NCI-H446 (cell line): ENCODE measurements at places on chromosomes 7 and 10.
A peak's percentile ranks its signal among the peaks of the same experiment; 100 is the strongest.

DNA sequence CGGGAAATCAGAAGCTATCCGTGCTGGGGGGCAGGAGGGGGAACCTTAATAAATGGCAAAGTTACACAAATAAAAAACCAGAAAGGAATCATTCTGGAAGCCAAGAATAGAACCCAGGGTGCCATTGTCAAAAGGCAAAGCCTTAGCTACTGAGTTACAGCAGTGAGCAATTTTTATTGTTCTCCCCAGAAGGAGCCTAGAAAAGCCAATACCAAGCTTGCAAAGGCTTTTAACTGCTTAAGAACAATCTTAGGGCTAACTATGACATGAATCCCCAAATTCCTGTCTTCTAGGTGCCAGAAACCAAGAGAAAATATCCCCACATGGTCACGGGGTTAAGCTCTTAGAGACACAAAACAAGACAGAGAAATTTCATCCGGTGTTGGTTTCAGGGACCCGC, 482.7 kb downstream of the CCSER2 start:
- no peak for DNase-seq

- DNase-seq, result no peak
Observed at GRCh38 chr7:23544913-23545354, 13.2 kb upstream of the TRA2A start.

- no peak for DNase-seq
Observed at GRCh38 chr10:61883371-61884025, 18.0 kb upstream of the ARID5B start.

DNA sequence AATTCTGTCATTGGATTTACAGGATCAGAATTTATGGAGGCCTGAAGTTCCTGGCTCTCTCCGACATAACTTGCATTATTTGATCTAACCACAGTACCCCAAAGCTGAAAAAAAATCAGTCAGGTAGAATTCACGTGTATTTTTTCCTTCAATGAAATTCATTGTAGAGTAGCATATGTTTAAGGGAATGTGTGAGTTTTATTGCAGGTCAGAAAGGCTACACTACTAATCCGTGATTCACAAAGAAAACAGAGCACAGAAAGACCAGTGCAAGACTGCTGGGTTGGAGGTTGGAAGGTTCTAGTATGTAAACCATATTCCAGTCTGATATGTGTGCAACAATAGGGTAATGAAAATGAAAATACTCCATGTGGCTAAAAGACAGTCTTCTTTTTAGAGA, 247.0 kb upstream of the FERD3L start:
- DNase-seq, result no peak

- DNase-seq, result no peak
Observed at GRCh38 chr7:80372415-80372814, 139.4 kb downstream of the GNAT3 start.

DNA sequence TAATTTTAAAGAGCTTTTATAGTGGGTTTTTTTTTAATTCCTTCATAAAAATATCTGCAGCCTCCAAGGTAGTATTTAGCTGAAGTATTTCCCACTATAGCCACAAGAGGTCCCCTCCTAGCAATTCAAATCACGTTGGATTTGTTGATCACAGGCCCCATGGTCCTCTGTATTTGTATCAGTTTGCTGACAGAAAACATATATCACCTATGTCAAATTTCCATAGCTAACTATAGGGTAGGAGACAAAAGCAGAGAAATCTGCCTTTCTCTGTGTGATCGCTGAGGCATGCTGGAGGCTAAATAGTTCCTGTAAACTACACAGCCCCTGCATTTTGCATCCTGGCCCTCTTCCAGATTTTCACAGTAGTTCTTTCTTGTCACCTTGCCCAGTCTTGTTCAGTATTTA, 1.7 kb upstream of the CTNNA3 start:
- peak; percentile 4 for DNase-seq
